ENCODE measurements at places on chromosomes 13 and 19.

GRCh38 chr13:99686157-99686572 lies 184.9 kb downstream of the TM9SF2 start:
- DNase-seq, result no peak

DNA sequence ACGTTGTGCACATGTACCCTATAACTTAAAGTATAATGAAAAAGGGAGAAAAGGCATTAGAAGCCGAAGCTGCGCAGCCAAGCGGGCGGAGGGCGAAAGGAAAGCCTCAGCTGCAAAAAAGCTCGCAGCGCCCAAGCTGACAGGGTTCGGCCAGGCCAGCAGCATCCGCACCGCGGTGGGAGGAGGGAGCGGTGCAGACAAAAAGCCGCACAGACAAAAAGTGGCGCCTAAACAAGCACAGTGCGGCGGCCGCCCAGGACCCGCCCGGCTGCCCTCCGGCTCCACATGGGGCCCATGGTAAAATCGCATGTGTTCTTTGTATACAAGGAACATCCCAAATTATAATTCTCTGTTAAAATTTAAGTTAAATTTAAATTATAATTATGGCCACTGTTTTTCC lies 42.4 kb downstream of the PSG3 start:
- no peak for DNase-seq

GRCh38 chr19:7871437-7872305 lies 2.5 kb downstream of the PRR36 start:
- DNase-seq, result peak; percentile 86

- DNase-seq, result no peak
These were observed 85.9 kb upstream of the VSTM2B start for GRCh38 chr19:29439688-29440550.

- DNase-seq, result no peak
These were observed 7.0 kb downstream of the U2AF2 start for GRCh38 chr19:55661826-55662225.

DNA sequence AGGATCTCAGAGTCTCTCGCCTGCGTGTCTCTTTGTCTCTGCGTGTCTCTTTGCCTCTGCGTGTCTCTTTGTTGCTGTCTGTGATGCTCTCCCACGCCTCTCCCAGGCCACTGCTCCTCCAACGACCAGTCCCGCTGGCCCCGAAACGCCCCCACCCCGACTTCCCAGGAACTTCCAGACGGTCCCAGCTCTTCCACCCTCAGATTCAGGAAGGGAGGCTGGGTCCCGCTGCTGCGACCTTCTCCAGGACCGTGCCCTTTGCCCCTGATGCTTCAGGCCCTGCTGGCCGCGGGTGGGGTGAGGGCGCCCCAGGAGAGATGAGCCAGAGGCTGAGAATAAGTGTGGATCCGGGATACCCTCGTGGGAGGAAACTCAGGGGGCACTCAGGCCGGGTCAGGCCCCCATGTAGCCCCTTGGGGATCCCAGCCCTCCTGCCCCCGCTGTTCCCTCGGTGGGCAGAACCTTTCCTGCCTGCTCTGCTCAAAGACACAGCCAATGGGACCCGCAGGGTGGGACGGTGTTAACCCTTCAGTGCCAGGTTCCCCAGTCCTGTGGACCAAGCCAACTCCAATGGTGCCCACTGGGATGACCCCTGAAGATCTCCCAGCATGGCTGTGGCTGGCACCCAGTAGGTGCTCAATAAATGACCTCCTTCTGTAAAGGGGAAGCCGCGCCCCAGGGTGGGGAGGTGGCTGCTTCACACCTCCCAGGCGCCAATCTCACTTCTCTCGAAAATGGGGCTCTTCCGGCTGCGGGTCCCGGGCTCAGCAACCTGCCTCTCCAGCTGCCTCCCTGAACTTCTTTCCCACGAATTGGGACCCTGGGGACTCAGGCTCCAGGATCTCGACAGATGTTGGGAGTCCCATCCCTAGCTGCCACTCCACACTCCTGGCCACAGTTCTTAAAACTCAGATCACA lies 1.5 kb upstream of the S1PR5 start:
- no peak for DNase-seq

DNA sequence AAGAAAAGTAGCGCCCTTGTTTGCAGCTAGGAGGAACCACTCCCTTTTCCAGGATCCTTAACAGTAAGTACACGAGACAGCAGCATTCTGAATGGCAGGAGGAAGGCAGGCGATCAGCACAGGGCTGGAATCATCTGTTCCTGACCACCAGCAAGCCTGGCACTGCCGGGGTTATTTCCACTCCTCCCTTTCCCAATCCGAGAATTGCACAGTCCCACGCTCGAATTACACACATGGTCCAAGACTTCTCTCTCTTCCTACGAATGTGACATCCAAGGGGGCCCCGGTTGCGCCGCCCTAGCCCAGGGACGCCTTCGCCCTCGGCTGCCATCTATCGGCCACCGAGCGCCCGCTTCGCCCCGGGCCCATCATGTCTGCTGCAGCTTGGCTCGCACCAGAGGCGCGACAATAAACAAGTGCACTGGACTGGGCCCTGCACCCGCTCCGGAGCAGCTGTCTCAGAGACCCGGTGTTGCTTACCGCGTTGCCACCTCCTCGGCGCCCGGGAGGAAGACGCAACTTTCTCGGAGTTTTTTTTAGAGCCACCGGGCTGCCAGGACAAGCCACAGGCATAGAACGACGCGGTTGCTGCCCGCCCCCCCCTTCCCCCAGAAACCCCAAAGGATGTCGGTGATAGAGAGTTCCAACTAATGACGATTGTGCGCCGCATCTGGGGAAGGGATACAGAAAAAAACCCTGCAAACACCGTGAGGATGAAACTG lies at the start of gene SLITRK5:
Gene SLITRK5, plus strand, starts transcription at position 341 of the 722 bp plus-strand sequence. CDS start 4,018 bp downstream, outside the sequence.
- DNase-seq, result peak; percentile 19

All from GM06990 (cell line).